ENCODE measurements at places on chromosomes 3 and 15. TPM values are rescaled to one million over a fixed set of nuclear protein-coding genes. Genes with fewer than 3 reads are reported as not detected.

The CHDH gene
- 0.23 TPM for total RNA-seq

The CHAC1 gene
- total RNA-seq = 1.2 TPM

The ARHGEF26 gene
- total RNA-seq = 0.17 TPM

The KLHL40 gene
- not detected for total RNA-seq

The RPL39L gene
- total RNA-seq = 2.6 TPM

The SLC35G2 gene
- total RNA-seq = 0.42 TPM

The GP9 gene
- not detected for total RNA-seq

The C2CD4B gene
- total RNA-seq = not detected

The P3H2 gene
- not detected for total RNA-seq

The KNG1 gene
- not detected for total RNA-seq

The NT5DC2 gene
- 5.8 TPM for total RNA-seq

The LIPC gene
- not detected for total RNA-seq

The MED12L gene
- total RNA-seq = 0.35 TPM

The CCR8 gene
- 6.9 TPM for total RNA-seq

The FILIP1L gene
- total RNA-seq = not detected

The EXD1 gene
- not detected for total RNA-seq

The GREM1 gene
- total RNA-seq = not detected

The SYNPR gene
- total RNA-seq = not detected

The SKIC8 gene
- 45.5 TPM for total RNA-seq

The LMAN1L gene
- total RNA-seq = 0.23 TPM

The LRTM1 gene
- total RNA-seq = not detected

The SLC51B gene
- not detected for total RNA-seq

The TMED3 gene
- 20.2 TPM for total RNA-seq

The PAQR5 gene
- total RNA-seq = not detected

The ZIC4 gene
- not detected for total RNA-seq

The SENP2 gene
- 46.0 TPM for total RNA-seq

The TIGIT gene
- total RNA-seq = 36.1 TPM

The TMEM62 gene
- 14.3 TPM for total RNA-seq

The SAXO2 gene
- total RNA-seq = 2.7 TPM

The IRAK2 gene
- total RNA-seq = 4.8 TPM

The SLC24A5 gene
- not detected for total RNA-seq

The SLC28A2 gene
- not detected for total RNA-seq

The CPNE4 gene
- not detected for total RNA-seq

The FETUB gene
- not detected for total RNA-seq

The POU1F1 gene
- not detected for total RNA-seq

The CLASP2 gene
- total RNA-seq = 63.0 TPM

The CHST13 gene
- 0.42 TPM for total RNA-seq

The BFSP2 gene
- not detected for total RNA-seq

The ETV5 gene
- 1.1 TPM for total RNA-seq

The SHC4 gene
- 0.28 TPM for total RNA-seq

The CHRNA3 gene
- total RNA-seq = not detected

The TRH gene
- not detected for total RNA-seq

The HOMER2 gene
- 6.1 TPM for total RNA-seq

The IL17RB gene
- total RNA-seq = 0.64 TPM

The FRMD5 gene
- not detected for total RNA-seq

The SCAANT1 gene
- total RNA-seq = not detected
